ENCODE measurements at places on chromosomes 5 and 9.
A peak's percentile ranks its signal among the peaks of the same experiment; 100 is the strongest.

DNA sequence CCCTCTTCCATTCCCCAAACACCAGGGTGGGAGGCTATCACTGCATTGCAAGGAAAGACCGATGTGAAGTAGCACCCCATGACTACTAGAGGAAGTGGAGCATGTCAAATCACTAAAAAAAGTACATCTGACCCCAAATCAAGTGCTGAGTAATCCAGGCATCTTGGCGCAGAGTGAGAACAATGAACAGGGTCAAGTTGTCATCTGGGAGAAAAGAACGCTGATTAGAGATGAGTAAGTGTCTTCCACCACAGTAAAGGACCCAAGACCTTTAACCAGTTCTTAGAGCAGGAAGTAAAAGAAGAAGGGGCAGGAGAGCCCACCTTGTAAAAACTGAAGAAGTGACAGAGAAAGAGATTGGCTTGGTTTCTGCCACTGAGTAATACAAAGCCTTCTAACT lies 75.0 kb upstream of the RAD23B start:
- DNase-seq, result no peak

GRCh38 chr9:136088481-136088938 lies 6.6 kb downstream of the NACC2 start:
- no peak for DNase-seq

DNA sequence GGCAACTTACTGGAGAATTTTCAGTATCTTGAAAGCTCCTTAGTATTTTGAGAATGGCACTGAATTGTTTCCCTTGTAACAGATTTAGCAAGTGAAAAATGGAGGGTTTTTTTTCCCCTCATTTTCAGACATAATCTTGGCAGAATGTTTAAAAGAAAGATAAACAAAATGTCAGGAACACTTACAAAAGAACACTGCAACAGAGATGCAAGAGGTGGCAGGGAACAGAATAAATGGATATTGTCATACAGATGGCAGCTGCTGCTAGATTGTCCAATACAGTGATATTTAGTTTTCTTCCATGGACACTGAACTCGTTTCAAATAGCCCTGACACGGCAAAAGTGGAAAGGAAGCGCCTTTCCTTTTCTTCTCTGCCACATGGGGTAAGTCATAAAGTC lies 76.9 kb upstream of the ZNF608 start:
- no peak for DNase-seq

GRCh38 chr5:61632064-61632463 lies 300.0 kb downstream of the ZSWIM6 start:
- no peak for DNase-seq

DNA sequence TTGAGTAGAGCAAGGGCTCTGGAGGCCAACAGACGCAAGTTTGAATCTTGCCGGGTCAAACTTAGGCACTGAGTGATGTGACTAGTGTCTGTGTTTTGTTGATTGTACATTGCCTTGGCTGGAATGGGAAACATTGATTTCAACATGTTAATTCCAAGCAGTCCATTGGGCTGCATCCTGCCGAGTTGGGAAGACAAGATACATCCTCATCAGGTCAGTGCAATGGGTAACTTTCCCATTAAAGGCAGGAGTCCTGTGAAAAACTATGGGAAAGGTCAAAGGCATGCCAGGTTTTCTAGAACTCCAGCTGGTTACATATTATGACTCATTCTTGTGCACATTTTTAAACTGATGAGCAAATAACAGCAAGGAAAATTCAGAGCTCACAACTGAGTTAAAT lies 126.5 kb upstream of the ABCA1 start:
- DNase-seq, result no peak

DNA sequence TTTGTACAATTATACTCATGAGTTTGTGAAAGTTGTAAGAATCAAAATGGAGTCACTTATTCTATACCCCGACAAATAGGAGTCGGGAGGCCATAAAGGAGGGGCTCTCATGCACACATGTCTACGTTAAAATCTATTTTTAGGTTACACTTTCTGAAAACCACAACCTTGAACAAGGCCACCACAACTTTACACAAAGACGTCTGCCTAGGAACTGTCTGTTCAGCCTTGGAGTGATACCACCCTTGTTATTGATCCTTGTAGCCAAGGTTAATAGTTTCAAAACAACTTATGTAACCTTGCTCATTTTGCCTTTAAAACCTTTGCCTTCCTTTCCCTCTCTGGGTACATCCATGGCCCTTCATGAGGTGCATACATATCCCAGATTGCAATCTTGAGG lies 4.1 kb upstream of the NDFIP1 start:
- no peak for DNase-seq

DNA sequence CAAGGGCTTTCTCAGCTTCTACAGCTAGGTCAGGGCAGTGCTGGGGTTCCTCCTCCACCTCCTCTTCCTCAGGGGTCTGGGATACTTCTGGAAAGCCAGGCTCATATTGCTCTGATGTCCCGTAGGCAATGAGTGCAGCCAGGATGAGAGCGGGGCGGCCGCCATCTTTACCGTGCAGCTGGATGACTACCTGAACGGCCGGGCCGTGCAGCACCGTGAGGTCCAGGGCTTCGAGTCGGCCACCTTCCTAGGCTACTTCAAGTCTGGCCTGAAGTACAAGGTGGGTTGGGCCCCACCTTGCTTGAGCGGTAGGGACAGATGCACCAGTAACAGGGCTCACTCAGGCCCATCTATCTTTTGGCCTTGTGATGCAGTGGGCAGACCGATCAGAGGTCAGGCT lies 34.8 kb downstream of the GSN start:
- no peak for DNase-seq

DNA sequence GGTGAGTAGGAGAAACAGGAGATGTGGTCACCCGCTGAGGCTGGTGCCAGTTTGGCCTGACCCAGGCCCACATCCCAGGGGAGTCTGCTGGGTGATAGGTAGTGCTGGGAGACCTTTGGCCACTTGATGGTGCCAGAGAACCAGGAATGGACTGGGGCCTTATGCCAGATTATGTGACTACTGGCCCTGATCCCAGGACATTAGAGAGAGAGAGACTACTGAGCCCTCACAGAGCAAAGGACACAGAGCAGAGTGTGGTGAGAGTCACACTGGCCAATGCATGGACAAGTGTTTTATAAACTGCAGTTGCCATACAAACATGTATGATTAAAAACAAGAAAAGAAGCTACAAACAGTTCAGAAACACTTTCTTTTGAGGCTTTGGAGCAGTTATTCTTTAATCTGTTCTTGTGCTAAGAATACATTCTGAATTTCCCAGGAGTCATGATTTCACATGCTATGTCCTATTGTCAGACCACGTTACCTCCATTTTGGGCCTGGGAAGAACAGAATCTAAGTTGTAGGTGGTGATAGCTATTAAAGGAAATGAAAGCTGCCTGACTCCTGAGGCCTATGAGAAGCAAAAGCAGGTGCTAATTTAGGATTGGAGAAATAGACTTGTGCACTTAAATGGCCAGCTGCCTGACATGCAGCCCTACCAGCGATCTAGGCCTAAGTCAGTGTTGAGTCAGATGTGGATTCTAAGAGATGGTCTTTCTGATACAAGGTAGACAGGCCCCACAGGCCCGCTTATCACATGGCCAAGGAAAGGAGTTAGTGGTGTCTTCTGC lies 32.6 kb upstream of the TMOD1 start:
- DNase-seq, result peak; percentile 19

GRCh38 chr5:1058988-1059883 lies 50.6 kb downstream of the NKD2 start:
- DNase-seq, result no peak

- DNase-seq, result no peak
These were observed 494.6 kb downstream of the CHSY3 start for GRCh38 chr5:130398825-130399224.

- no peak for DNase-seq
These were observed 9.4 kb downstream of the LCN12 start for GRCh38 chr9:136961279-136962065.

DNA sequence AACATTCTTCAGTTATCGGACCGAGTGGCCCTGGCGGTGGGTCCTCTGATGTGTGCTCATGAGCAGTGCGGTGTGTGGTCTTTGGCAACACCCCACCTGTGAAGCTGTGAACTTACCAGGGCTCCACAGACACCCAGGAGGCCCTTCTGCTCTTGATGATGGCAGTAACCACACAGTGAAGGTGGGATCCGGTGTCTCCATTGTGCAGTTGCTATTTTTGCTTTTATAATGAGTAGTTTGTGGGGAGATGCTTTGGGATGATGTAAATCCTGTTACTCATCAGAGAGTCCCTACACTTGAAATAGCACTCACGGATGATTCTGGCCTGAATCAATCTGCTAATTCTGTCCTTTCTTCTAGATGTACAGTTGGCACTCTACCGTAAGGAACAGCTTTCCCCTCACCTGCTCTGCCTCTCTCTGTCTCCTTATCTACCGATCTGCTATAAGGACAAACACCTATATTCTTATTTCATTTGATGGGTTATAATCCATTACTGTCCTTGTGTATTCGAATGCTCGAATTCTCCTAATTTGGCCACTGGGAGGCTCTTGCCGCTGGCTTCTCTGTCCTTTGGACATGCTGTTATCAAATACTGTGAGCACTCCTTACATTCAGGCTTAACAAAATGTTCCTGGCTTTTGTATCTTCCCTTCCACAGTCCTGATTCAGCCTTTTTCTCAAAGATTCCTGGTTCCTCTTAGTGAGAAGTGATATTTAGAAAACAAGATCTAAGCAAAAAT lies 20.2 kb downstream of the ATPSCKMT start:
- no peak for DNase-seq

DNA sequence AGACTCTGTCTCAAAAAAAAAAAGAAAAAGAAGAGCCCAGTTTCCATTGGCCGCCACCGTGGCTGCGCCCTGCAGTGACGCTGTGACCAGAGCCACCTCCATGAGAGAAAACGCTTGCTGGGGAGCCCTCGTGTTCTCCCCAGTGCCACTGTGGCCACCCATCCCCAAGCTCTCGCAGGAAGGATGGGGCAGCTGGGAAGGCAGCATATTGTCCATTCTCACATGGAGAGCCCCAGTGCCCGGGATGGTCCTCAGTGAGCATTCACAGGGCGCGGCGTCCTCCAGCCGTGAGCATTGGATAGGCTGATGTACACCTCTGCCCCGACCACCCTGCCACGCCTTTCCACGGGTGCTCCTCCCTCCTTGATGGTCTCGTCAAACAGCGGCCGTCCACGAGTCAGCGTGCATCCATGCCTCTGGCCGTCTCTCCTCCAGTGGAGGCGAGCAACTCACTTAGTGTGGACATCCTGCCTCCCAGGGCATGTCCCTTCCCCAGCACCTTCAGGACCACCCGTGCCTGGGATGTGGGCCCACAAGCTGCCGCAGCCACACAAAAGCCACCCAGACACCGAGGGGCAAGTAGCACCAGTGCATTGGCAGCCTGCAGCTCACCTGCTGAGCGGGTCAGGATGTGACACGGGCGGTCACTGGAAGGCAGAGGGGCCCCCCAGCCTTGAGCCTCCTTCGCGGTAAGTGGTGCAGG lies 23.4 kb upstream of the SLC6A19 start:
- DNase-seq, result no peak

GRCh38 chr9:134590240-134591081 lies 51.1 kb upstream of the COL5A1 start:
- DNase-seq, result no peak

DNA sequence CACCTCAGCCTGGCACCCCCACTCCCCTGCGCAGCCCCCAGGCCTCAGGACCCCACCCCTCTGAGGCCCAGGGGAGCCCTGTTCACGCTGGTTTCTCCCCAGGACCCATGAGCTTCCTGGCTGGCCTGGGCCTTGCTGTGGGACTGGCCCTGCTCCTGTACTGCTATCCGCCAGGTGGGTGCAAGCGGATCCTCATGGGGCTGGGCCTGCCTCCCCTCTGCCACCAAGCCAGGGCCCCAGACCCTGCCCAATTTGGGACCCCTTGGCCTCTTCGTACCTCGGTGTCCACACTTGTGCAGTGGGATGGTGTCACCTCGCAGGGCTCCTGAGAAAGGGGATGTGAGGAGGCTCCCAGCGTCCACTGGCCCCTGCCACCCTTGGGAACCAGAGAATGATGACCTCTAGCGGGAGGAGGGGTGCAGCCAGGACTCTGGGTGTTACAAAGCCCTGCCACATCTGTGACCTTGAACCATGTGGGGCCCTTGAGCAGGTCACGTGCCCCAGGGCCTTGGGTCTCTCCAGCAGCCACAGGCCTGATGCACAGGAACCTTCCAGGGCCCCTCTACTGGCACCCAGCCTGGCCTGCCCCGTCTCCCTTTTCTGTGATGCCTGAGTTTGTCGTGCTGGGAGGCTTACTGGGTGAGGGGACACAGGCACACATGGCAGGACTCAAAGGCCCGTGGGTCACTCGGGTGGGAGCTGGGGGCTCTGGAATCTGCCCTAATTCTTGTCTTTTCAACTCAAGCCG lies 16.3 kb downstream of the CARD19 start:
- no peak for DNase-seq

GRCh38 chr5:143435210-143435657 lies 31.7 kb upstream of the NR3C1 start:
- no peak for DNase-seq

- no peak for DNase-seq
These were observed 55.5 kb downstream of the KCNIP1 start for GRCh38 chr5:170559296-170559695.

DNA sequence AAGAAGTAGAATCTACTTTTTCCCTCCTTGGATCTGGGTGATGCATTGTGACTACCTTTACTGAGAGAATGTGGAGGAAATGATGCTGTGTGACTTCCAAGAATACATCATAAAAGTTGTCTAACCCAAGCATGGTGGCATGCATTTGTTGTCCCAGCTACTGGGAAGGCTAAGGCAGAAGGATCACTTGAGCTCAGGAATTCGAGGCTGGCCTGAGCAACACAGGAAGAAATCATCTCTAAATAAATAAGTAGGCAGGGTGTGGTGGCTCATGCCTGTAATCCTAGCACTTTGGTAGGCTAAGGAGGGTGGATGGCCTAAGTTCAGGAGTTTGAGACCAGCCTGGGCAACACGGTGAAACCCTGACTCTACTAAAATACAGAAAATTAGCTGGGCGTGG lies 143.2 kb upstream of the VLDLR start:
- DNase-seq, result no peak

DNA sequence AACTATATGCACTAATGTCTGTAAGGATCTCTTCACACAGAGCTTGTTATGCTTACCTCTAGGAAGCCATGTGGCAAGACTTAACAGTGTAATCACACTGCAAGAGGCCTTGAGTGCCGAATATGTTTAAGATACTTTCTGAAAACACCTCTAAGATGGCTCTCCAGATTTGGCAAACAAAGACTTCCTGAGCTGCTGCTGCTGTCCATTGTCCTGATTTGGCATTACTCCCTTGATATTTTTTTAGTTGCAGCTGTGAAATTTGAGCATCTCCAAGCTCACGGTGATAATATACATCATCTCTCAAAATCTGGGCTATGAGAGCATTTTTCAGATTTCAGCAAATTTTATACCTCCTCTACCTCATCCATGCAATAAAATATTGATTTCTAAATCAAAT lies 384.5 kb upstream of the CDH6 start:
- no peak for DNase-seq

- DNase-seq, result no peak
These were observed 16.7 kb upstream of the TNPO1 start for GRCh38 chr5:72799721-72800120.

GRCh38 chr9:76630916-76631315 lies 133.3 kb upstream of the PCA3 start:
- no peak for DNase-seq

GRCh38 chr5:74919487-74919886 lies 53.3 kb upstream of the FAM169A start:
- DNase-seq, result no peak

GRCh38 chr5:174828804-174829510 lies 104.6 kb downstream of the MSX2 start:
- no peak for DNase-seq
